Stimulated activated CD4-positive, alpha-beta T cell treated with anti-CD3 and anti-CD28 coated beads, Interleukin-2, amount 100 ng/mL, for 48 hours (primary cell): ENCODE measurements at places on chromosomes 7 and 10.

GRCh38 chr10:106424054-106424453 lies 740.5 kb downstream of the SORCS1 start:
- no peak for DNase-seq

DNA sequence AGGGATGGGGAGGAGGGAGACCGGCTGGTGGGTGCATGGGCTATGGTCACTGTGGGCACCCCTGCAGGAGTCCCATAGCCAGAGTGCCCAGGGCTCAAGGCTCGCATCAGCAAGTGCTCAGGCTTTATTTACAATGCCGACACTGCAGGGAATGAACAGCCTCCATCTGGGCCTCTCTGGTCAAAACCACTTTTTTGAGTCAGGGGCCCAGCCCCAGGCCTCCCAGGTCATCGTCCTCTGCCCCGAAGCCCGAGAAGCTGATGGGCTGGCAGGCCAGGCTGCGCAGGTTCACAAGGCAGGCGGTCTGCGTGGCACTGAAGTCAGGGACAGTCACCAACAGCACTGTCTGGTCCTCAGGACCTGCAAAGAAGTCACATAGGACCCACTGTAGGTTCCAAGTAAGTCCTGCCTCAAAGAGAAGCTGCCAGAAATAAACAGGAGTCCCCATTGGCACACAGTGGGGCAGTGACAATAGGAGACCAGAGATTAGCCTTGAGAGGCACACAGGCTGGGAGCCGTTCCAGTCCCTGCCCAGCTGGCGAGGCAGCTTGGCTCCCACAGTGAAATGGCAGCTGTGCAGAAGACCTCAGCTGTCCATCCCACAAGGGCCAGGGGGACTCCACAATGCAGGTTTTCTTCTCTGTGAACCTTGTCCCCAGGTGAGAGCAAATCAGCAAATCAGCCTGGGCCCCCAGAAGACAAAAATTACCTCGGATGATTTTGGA lies 8.6 kb downstream of the POLD2 start:
- no peak for DNase-seq

- no peak for DNase-seq
These were observed at the start of gene PAOX for GRCh38 chr10:133379152-133379800. Gene PAOX (plus strand): TSS chr10:133379262. CDS start chr10:133379317, 55 bp downstream.

GRCh38 chr7:129933627-129934026 lies 19.1 kb downstream of the UBE2H start:
- DNase-seq: no peak

GRCh38 chr10:11568578-11568977 lies 42.9 kb downstream of the USP6NL start:
- DNase-seq: no peak

GRCh38 chr7:131692131-131692960 lies 135.9 kb upstream of the PODXL start:
- peak; percentile 58 for DNase-seq

DNA sequence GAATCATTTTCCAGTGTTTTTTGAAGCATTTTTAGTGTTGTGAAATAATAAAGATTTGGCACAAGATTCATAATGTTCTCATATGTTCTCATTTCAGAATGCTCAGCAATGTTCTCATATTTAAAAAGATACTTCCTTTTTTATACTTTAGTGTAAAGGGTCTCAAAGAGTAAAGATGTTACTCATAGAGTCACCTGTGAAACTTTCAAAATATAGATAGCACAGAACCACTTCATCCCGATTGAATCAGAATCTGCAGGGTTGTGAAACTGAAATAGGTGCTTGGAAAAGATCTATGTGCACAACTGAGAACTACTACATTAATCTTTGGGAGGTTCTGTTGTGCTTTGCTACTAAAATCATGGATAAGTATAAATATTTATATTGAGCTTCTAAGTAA lies 144.7 kb downstream of the MDFIC start:
- no peak for DNase-seq

DNA sequence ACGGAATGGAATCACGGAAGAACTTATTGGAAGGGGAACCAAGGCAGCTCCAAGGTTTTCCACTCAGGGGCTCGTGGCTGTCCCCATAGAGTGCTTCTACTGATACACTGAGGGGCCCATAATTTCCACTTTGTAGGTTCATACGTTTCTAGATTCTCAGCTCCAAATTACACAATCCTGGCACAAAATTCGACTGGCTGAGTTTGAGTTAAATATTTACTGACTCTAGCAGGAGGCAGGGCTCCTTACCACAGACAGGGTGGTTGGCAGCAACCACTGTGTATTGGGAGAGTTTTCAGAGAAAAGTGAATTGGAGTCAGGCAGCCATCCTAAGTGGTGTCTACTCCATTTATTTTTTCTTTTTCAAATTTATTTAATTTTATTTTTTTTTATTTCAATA lies 55.4 kb upstream of the SEC61G start:
- no peak for DNase-seq

GRCh38 chr7:74012842-74013249 lies 15.1 kb upstream of the ELN start:
- DNase-seq: no peak

GRCh38 chr10:87668324-87669074 lies 8.8 kb downstream of the PAPSS2 start:
- no peak for DNase-seq

GRCh38 chr7:11831736-11832495 lies at the start of gene THSD7A:
Gene THSD7A (minus strand): TSS chr7:11832198. CDS start chr7:11831946, 252 bp downstream.
- no peak for DNase-seq

DNA sequence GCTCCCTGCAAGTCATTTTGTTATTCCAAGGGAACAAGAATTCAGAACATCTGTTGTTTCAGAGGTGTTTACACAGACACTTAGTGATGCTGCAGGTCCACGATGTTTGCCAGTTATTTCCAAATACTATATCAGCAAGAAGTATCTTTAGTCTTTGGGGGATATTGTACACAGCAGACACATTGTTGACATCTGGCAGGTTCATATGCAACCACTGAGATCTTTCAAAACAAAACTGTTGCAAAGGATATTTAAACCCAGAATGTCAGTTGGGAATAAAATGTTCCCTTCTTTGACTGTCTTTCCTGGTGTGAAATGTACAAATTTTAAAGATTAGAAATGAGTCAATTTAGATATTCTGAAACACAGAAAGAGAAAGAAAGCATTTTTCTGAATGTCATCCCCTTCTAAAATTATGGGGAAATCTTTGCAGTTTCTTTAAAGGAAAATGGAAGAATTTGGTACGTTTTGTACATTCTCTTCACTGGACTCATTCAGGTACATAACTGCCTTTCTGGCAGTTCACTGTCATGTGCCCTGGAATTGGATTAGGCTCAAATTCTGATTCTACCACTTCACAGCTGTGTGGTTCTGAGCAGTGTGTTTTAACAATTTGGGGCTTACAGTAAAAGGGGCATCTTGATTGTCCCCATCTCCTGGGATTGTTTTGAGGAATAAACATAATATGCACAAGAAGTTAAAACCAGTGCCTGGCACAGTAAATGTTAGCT lies 40.3 kb upstream of the CELF2 start:
- no peak for DNase-seq

DNA sequence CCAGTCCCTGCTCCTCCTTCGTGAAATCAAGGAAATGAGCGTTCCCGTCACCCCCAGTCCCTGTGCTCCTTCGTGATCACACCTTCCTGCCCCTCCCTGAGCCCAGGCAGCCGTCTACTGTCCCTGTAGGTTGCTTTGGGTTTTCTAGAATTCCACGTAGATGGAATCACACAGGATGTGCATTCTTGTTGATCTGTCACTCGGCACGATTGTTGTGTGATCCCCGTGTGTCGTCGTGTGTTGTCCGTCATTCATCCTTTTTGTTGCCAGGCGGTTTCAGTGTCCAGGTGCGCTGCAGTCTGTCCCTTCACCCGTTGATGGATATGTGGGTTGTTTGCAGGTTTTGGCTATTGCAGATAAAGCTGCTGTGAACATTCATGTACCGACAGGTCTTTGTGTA lies 9.4 kb downstream of the MTG1 start:
- DNase-seq: no peak

DNA sequence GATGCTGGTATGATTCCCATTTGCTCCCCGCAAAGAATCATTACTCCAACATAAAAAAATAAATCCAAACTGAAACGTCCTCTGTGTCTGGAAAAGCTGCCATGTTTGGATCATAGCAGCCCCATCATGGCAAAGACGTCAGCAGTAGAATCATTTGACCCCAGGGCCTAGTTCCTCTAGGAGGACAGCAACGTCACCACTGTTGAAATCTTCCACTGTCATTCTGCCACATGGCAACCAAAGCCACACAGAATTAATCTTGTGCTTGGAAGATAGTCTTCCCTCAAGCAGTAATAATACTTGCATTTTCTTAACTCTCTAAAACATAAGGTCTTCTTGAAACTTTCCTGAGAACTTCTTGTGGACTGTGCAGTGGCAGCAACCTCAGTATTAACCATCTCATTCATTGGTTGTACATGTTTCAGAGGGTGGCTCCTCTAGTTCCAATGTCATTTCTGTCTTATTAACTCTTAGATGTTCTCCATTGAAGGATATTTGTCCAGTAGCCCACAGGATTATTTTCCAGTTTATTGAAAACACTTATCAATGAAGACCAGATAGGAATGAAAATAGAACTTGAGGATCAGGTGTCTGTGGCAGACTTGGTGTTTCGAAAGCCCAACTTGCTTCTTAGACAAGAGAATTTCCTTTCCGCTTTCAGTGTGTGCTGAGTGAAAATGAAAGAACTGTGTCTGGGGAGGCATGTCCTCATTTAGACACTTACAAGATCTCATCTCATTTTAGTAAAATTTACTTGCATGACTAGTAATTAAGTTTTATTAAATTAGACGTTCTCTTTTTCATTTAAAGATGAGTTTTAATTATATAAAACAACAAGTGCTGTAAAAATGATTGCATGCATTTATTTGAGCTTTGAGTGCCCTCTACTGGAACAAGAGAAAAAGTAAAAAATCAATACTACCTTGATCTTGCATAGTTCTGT lies 28.9 kb upstream of the INHBA start:
- DNase-seq: no peak

- no peak for DNase-seq
These were observed 503.9 kb downstream of the KIF20B start for GRCh38 chr10:90205340-90205739.

GRCh38 chr7:50714857-50715256 lies 67.8 kb downstream of the GRB10 start:
- DNase-seq: no peak

GRCh38 chr7:51123322-51124019 lies 193.1 kb downstream of the COBL start:
- peak; percentile 54 for DNase-seq

DNA sequence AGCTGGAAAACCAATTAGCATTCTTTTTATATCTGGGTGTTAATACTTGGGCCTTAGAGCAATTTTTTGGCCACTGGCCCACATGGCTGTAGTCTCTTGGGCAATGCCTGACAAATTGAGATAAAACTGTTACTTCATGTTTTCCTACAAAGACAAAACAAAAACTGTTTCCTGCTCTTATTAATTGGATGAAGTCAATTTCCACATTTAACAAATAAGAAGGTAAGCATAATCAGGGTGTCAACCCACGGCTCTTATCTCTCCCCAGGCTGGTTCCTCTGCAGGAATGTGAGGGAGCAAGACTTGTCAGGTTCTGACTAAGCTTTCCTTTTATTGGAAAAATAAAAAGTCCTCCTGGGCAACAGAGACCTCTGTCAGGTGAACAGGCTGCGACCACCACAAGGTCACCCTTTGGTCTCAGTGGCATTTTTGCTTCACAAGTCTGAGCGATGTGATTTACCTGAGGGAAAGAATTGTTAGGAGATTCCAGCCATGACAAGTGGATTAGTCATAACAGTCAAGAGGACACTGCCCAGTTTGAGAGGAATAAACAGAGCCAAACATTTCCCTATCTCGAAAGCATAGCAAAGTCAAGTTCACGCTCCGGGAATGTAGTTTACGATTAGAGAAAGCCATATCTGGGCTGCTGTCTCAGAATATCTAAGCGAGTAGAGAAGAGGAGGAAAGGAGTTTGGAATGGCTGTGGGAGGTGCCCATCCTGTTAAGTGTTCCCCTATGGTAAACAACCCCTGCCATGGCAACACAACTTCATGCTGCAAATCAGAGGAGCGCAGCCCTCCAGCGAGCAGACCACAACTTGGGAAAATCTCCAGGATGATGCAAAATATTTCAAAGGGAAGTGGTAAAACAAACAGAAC lies 144.4 kb downstream of the TES start:
- no peak for DNase-seq

DNA sequence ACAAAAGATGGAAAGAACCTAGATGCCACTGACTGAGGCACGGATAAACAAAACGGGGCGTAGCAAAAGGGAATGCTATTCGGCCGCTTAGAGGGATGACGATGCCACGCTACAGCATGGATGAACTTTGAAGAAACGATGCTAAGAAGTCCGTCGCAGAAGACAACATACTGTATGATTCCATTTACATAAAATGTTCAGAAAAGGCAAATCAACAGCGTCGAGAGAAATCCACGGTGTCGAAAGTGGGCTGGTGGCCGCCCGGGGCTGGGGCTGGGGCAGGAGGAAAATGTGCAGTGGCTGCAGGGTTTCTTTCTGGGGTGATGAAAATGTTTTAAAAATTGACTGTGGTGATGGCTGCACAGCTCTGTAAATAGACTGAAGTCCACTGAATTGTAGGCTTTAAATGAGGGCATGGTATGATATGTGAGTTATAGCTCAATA lies 24.1 kb downstream of the GNA12 start:
- DNase-seq: no peak

DNA sequence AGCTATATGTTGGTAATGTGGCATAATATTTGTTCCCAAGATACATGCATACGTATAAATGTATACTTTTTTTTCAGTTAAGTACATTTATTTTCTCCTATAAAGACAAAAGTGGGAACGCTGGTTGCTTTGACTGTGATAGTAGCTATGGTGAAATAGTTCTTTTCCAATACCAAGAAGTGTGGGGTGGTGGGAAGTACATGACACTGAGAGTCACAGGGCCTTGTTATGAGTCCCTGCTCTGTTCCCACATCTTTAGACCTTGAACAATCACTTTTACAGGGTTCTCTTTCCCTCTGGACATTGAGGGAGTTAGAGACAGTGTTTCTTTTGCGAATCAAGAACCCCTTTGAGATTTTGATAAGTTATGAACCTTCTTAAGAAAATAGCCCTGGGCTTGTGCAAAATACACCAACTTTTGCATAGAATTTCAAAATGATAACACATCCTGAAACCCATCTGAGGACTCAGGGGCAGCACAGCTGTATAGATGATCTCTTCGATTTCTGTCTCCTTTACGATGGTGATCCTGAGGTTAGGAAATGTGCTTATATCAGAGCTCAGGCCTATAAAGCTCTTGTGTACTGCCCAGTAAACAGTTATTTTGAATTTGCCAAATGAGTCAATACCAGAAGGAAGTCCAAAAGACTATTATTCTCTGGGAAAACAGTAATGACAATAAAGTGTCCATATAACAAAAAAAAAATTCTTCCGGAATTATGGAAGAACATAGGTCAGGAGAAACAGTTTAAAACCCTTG lies 1.1 kb downstream of the LMOD2 start:
- no peak for DNase-seq

- no peak for DNase-seq
These were observed 118.5 kb downstream of the ABLIM1 start for GRCh38 chr10:114539623-114540022.

DNA sequence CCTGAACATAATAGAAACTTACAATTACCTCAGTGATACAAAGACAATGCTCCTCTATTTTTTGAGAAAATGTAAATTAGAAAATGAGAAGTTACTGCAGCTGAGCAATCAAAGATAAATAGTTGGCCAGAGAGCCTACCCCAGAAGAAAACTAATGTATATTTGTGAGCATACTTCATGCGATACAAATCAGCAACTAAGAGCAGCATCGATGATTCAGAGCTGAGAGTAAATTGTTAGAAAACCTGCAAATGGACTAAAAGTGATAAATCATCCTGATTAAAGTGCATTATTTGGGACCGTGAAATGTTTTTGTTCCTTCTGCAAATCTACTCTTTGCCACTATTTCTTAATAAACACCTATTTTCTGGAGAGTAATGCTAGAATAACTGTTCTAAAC lies 285.7 kb downstream of the PPP1R3A start:
- no peak for DNase-seq

GRCh38 chr7:30652698-30653641 lies 29.3 kb downstream of the CRHR2 start:
- DNase-seq: no peak
